ENCODE measurements at places on chromosomes 7 and 10.

DNA sequence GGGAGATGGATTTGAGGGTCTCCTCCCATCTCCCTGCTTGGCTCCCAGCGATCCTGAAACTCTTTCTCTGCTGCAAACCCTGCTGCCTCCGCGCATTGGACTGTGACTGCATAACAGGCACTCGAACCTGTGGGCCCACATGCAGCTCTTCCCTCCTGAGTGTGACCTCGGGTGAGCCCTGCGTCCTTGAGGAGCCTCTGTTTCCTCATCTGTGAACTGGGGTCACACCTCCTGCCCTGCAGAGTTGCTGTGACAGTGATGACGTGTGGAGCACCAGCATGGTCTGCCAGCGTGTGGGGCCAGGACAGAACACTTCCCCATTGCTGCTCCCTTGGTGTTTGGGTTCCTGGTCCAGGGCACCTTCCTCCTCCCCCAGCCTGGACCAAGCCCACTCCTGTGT lies 46.9 kb upstream of the PSMG3 start:
- no peak for DNase-seq

DNA sequence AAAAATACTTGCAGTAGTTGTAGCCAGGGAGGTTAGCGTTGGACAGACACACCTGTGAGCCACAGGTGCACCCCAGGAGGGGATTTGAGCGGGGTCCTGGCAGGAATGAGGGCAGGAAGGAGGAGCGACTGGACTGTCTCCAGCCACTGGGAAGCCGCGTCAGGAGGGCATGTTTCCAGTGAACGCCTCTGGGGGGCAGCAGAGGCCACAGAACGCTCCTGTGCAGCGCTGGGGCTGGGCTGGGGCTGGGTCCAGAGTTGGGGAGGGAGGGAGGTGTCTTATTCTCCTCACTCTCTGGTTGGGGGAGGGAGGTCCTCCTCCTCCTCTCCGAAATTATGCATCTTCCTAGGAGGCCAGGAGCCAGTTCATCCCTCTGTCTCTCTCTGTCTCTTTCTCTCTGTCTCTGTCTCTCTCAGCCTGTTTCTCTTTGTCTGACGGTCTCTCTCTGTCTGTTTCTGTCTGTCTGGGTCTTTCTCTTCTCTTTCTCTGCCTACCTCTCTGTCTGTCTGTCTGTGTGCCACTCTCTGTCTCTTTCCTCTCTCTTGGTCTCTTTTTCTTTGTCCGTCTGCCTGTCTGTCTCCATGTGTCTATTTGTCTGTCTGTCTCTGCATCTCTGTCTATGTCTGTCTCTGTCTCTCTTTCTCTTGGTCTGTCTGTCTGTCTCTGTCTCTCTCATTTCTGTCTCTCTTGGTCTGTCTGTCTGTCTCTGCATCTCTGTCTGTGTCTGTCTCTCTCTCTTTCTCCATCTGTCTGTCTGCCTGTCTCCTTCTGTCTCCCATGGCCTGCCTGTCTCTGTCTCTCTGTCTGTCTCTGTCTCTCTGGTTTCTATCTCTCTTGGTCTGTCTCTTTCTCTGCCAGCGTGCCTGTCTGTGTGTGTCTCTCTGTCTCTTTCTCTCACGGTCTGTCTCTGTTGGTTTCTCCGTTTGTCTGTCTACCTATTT lies 9.9 kb upstream of the PSMG3 start:
- no peak for DNase-seq

DNA sequence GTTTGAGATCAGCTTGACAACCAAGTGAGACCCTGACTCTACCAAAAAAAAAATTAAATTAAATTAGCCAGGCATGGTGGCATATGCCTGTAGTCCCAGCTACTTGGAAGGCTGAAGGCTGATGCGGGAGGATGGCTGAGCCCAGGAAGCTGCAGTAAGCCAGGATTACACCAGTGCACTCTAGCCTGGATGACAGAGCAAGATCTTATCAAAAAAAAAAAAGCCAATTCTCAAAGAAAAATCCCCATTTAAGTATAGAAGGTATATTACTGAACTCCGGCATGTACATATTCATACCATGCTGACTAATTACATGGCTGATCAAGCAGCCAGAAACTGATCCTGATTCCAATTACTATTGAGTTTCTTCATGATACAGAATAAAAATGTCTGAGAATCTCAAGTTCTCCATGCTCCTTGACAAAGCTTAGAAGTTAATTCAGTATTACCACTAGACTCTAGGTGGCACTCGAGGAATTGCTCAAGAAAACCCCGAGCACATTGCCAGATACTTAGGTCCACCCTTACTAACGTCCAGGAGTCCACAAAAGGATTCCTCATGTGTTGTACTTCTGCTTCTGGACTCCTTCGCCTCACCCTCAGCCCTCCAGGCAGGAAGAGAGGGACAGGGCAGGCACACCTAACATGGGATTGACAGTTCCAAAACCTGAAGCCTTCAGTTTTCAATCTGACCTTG lies 148.9 kb downstream of the PARD3 start:
- no peak for DNase-seq

DNA sequence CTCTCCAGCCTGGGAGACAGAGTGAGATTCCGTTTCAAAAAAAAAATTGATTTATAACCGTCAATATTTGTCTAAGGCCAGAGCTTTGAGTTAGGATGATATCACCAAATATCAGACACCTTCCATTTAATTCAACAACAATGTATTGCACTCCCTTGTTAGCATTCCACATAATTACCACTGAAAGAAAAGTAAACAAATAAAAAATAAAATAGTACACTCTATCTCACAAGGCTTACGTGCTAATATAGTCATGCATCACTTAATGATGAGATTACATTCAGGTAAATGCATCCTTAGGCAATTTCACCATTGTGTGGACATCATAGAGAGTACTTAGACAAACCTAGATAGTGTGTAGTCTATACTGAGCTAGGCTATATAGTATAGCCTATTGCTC lies 127.6 kb upstream of the RHOBTB1 start:
- DNase-seq: no peak

DNA sequence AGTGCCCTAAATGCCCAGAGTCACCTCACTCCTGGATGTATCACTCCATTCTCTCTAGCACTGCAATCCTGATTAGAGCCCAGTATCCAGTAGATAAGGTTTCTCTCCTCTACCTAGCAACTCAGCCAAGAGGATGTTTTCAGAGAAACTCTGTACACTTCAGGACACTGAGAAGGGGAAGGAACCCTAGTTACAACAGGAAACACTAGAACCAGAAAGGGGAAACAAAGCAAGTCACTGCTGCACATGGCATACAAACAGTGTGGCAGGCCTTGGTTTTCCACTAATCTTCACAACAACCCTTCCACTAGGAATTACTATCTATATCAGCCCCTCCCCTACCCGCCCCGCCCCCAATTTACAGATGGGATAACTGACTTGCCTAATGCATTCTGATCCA lies 1.6 kb downstream of the FAM204A start:
- DNase-seq: no peak

- DNase-seq: no peak
Measured at GRCh38 chr7:140060788-140061606, 1.8 kb downstream of the PARP12 start.

DNA sequence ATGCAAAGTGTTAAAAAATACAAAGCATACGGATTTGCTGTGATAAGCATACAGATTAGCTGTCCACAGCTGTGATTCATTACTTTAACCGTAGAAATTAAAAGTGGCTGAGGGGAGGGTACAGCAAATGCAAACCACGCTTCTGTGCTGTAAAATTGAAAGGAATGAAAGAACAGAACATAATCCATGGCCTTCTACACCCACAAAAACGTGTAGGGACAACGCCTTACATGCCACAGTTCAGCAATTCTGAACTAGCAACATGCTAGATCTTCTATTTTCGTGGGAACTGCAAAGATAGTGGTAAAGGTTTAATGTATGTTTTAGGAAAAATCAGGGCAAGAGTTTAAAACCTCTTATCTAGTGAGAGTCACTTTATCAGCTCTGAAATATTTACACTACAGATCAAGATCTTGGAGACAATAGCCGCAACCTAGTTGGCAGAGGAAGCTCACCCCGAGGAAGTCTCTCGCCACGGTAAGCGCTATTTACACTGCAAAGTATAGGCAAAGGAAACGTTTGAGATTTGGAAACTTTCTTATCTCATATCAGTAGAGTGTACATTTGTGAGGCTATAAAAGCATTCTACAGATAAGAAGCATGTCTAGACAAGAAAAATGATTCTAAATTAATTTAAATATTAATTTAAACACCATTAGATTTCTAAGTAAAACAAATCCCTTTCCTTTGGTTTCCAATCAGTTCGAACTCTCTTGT lies 193.6 kb downstream of the MLLT10 start:
- DNase-seq: no peak

DNA sequence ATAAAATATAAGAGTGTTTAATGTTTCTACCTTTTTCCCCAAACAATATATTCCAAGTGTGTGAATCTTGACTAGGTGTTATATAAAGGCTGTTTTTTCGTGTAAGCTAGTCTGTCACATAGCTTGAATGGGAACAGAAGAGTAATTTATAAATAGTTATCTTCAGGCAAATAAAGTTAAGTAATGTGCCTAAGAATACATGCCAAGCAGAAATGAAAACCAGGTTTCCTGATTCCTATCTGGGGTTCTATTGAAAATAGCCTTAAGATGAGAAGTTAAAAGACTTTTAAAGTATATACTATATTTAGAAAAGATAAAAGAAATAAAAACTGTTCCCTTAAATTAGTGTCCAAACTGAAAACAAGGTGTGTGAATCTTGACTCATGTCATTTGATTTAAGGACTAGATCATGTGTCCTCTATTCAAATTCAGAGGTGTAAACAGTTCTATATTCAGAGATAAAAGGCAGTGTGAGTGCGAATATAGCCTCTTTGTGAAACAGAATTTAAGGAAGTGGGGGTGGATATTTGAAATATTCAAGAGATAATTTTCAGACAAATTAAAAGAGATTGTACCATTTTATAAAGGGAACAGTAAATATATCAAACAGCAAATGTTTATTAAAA lies 247.5 kb downstream of the THSD7A start:
- DNase-seq: no peak

GRCh38 chr10:1128115-1128514 lies 71.9 kb downstream of the WDR37 start:
- no peak for DNase-seq

DNA sequence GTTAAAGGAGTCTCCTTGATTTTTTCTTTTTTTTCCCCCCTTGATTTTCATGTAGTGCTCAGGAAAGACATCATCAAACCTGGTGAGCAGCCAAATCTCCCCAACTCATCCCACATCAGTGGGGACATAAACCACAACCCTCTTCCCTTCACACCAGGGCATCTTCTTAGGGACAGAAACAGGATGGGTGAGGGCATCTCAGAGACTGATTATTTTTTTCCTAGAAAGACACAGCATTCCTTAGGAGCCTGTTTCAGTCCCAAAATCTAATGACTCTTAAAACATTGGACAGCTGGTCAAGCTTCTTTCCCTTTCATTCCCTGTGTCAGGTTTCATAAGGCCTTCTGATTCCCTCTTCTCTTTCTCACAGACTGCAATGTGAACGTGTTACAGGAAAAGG lies 31.5 kb upstream of the GSAP start:
- no peak for DNase-seq

GRCh38 chr10:1199897-1200721 lies 143.9 kb downstream of the WDR37 start:
- no peak for DNase-seq

DNA sequence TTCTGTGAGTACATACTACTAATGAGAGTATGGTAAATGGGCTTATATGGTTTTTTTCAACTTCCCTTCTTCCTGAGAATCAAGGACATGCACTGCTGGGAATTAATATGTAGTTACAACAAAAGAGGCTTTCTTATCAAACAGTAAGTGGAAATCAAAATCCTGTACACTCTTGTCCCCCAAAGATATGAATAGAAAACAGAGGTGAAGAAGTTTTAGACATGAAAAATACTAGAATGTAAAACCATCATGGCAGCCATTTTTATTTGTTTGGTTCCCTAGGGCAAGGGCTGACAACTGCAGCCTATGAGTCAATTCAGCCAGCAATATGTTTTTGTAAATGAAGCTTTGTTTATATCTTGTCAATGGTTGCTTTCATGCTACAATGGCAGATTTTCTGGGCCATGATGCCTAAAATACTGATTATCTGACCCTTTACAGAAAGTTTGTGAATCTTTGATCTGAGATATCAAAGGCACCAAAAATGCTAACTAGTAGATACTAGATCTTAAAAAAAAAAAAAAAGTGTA lies 422.4 kb downstream of the PARD3 start:
- no peak for DNase-seq

DNA sequence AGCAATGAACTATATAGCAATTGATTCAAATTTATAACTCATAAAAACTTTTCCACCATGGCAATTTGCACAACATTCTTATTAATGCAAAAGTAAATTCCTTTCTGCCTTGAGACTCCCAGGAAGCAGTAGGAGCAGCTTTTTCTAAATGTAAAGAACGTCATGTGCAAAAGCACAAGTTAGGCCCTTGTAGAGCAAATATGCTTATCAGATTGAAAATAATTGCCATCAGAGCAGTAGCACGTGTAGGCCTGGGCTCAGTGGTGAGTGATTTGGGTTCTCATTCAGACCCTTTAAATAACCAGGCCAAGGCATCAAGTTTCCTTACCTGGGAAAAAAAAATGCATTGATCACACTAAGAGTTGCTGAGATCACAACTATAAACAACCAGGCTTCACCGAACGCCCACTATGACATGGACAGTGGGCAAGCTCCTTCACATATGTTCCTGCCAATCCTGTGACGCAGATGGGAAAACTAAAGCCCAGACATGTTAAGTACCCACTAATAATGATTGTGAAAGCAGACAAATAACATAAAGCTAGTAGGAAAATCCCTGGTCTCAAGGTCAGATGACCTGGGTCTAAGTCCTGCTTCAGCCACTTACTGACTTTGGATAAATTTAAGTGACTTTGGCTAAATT lies 22.1 kb upstream of the SAR1A start:
- DNase-seq: no peak

GRCh38 chr10:66860376-66860945 lies 65.4 kb upstream of the LRRTM3 start:
- DNase-seq: no peak

DNA sequence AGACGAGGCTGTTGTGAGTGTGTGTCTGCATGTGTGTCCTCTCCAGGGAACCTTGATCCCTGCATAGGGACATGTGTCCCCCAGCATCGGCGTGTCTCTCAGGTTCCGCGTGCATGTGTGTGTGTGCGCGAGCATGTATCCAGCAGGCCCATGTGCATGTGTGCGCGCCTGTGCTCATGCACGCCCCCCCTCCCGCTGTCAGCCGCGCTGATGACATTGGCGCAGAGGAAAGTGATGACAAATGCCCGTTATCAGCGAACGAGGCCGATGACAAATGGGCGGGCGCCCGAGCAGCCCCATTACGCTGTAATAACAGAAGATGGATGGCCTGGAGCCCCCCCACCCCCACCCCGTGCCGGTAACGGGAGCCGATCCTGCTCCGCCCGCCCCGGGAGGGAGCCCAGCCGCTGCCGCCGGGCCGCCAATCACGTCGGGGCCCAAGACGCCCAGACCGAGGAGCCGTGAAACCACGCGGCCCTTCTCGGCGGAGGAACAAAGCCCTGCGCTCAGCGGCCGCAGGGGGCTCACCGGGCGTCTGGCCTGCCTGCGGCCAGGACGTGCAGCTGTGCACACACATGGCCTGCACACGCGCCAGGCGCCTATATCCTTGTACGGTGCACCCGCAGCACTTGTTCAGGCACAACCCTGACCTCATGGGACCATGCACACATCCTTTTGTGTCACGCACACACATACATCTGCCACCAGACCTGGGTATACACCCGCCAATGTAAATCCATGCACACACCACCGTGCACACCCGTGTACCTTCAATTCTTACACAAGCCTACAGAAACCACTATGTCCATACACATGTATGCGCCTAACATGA lies 21.5 kb downstream of the POLL start:
- DNase-seq: no peak

Data from activated gamma-delta T cell (primary cell).